ENCODE measurements at places on chromosomes 4 and X. TPM values are rescaled to one million over a fixed set of nuclear protein-coding genes. Genes with fewer than 3 reads are reported as not detected.

DNA sequence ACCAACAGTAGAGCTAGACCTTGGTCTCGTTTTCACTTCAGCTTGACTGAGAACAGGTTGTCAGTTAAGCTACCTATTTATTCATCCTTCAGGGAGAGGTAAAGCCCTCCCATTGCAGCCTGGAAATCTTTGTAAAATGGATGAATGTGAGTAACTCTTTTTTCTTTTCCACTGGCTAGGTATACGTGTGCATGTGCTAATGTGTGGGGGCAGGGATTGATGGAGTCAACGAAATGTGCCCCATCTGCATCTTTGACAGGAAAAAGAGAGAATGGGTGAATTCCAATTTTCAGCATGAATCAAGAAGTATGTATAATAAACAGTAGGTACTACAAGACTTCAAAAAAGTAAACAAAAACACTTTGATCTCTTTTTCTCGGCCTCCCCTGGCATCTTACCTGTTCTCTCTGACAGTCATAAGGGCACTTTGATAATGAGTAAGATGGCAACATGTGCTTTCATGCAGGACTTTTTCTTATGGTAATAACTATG is at the start of gene IL21:
Gene IL21, minus strand, starts transcription at position 51 of the 492 bp plus-strand sequence. CDS start 55 bp downstream, outside the sequence.
- DNase-seq = no peak
- peaks cover 45% of the 10 kb centered on the region for H3K27me3 ChIP-seq
- H3K4me1 ChIP-seq = no peaks in the 10 kb centered on the region
- no peaks in the 10 kb centered on the region for H3K36me3 ChIP-seq
- H3K27ac ChIP-seq = no peak within 1 kb of the TSS

GRCh38 chr4:179880756-179881155 is 2362.4 kb upstream of the TENM3 start:
- H3K36me3 ChIP-seq = no peaks in the 10 kb centered on the region
- H3K27ac ChIP-seq = no peak overlapping the region
- no peak overlapping the region for H3K4me3 ChIP-seq
- no peaks in the 10 kb centered on the region for H3K27me3 ChIP-seq

GRCh38 chr4:61294936-61295335 is 94.8 kb downstream of the ADGRL3 start:
- H3K4me1 ChIP-seq = no peaks in the 10 kb centered on the region
- DNase-seq = no peak
- no peaks in the 10 kb centered on the region for H3K36me3 ChIP-seq
- no peak overlapping the region for H3K27ac ChIP-seq

DNA sequence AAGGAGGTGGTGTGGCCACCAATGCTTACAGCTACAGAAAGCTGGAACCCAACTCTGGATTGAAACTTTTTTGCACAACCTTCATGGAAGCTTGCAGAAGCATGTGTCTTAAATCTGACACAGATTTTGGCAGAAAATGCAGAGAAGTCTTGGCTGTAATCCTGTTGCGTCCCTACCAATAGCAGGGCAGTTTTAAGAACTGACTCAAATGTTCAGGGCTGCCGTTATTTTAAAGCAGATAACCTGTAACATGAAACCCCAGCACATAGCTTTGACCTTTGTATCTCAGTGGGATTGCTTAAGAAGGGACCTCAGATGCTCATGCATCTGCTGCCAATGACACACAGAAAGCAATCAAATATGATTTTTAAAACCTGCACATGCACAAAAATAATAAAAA is at the start of gene VEGFD:
Gene VEGFD, minus strand, starts transcription at position 110 of the 400 bp plus-strand sequence. CDS start 467 bp downstream, outside the sequence.
- H3K36me3 ChIP-seq = peaks cover 4% of the 10 kb centered on the region
- H3K27ac ChIP-seq = no peak within 1 kb of the TSS

DNA sequence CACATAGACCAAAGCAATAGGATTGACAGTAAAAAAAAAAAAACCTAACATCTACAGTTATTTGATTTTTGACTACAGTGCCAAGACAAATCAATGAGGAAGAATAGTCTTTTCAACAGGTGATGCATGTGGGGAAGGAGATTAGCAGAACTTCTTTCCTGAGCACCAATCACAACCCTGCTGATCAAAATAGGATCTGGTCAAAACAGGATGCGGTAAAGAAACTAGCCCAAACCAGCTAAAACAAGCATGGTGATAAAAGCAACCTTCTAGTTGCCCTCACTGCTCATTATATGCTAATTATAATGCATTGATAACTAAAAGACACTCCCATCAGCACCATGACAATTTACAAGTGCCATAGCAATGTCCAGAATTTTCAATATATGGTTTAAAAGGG is 667.5 kb downstream of the GRXCR1 start:
- no peak for DNase-seq
- H3K27ac ChIP-seq = no peak overlapping the region
- H3K36me3 ChIP-seq = no peaks in the 10 kb centered on the region
- H3K4me3 ChIP-seq = no peak overlapping the region
- no peaks in the 10 kb centered on the region for H3K27me3 ChIP-seq

DNA sequence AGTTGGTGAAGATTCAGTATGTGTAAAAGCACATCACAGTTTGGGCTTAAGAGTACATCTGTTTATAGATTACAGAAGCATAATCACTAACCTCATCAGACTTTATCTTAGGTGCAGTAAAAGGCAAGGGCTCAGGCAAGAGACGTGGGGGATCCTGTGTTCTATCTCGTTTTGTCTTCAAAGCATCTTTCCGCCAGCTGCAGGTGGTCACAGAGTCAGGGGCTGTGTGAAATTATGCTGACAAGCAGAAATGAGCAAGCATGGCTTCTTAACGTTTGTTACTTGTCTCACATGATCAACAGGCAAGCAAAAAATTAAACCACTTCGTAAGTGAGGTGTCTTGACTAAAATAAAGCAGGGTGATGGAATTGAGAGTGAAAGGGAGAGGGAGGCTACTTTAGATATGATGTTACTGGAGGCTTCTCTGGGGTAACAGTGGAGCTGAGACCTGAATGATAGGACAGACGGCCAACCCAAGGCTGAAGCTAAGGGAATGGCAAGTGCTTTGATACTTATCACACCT is 1.4 kb upstream of the TEC start:
- no peak for DNase-seq
- peaks cover 28% of the 10 kb centered on the region for H3K27me3 ChIP-seq
- H3K36me3 ChIP-seq = no peaks in the 10 kb centered on the region
- H3K4me1 ChIP-seq = peaks cover 3% of the 10 kb centered on the region
- no peak overlapping the region for H3K27ac ChIP-seq

GRCh38 chr4:175953960-175954521 is 111.6 kb upstream of the WDR17 start:
- H3K4me1 ChIP-seq = no peaks in the 10 kb centered on the region
- no peak overlapping the region for H3K4me3 ChIP-seq
- H3K36me3 ChIP-seq = no peaks in the 10 kb centered on the region
- H3K27me3 ChIP-seq = peaks cover 18% of the 10 kb centered on the region

GRCh38 chr4:11534623-11535302 is 106.1 kb upstream of the HS3ST1 start:
- no peak for DNase-seq
- no peaks in the 10 kb centered on the region for H3K36me3 ChIP-seq
- H3K27ac ChIP-seq = no peak overlapping the region
- no peak overlapping the region for H3K4me3 ChIP-seq

- no peak for DNase-seq
- H3K4me1 ChIP-seq = peaks cover 24% of the 10 kb centered on the region
- no peaks in the 10 kb centered on the region for H3K36me3 ChIP-seq
- H3K27ac ChIP-seq = no peak within 1 kb of the TSS
These were observed at the start of gene NMU for GRCh38 chr4:55635741-55636655. Gene NMU (minus strand): TSS chr4:55636298. CDS start chr4:55636192, 106 bp downstream.

DNA sequence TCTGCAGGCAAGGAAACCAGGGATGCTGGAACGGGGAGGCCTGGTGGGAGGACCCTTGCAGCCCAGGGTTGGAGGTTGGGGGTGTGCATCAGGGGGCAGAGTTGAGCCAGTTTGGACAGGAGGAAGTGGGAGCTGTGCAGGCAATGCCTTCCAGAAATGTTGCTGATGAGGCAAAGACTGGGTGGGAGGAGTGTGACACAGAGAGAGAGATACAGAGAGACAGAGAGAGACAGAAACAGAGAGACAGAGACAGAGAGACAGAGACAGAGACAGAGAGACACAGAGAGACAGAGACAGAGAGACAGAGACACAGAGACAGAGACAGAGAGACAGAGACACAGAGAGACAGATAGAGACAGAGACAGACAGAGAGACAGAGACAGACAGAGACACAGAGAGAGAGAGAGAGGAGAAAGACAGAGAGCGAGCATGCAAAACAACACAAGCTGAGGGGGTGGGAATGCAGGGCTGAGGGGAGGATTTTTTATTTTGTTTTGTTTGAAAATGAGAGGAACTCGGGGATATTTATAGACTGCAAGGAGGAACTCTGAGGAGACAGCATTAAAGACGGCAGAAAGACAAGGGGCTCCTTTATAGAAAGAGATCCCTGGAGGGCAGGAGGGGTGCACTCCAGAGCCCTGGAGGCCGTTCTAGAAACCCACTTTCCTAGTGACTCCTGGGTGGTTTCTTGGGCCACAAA is 1.9 kb upstream of the HAUS3 start:
- H3K4me3 ChIP-seq = peak overlapping the region; percentile 39
- peaks cover 45% of the 10 kb centered on the region for H3K4me1 ChIP-seq
- DNase-seq = no peak
- H3K36me3 ChIP-seq = peaks cover 4% of the 10 kb centered on the region
- H3K27ac ChIP-seq = peak overlapping the region; percentile 45

DNA sequence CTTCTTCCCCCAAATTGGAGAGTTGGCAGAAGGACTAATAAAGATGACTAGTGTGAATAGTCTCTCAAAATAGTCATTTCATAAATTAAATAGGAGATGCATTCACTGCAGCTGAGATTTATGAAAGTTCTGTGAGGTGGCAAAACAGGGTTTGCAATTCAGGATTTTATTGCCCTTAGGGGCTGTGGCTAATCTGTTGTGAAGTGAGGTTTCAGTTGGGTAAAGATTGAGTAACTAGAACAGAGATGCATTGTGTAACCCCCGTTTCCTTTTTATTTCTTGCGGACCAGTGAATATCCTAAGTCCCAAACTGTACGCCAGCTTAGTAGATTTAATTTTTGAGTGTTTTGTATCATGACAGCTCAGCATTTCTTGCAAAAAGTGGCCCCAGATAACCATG is 16.2 kb upstream of the SCRG1 start:
- no peaks in the 10 kb centered on the region for H3K27me3 ChIP-seq
- no peaks in the 10 kb centered on the region for H3K4me1 ChIP-seq
- H3K27ac ChIP-seq = no peak overlapping the region
- no peak for DNase-seq

- H3K27ac ChIP-seq = no peak overlapping the region
- DNase-seq = no peak
- no peaks in the 10 kb centered on the region for H3K4me1 ChIP-seq
- no peaks in the 10 kb centered on the region for H3K36me3 ChIP-seq
- H3K27me3 ChIP-seq = peaks cover 8% of the 10 kb centered on the region
- H3K4me3 ChIP-seq = no peak overlapping the region
These were observed 207.3 kb upstream of the CENPE start for GRCh38 chr4:103405415-103405814.

DNA sequence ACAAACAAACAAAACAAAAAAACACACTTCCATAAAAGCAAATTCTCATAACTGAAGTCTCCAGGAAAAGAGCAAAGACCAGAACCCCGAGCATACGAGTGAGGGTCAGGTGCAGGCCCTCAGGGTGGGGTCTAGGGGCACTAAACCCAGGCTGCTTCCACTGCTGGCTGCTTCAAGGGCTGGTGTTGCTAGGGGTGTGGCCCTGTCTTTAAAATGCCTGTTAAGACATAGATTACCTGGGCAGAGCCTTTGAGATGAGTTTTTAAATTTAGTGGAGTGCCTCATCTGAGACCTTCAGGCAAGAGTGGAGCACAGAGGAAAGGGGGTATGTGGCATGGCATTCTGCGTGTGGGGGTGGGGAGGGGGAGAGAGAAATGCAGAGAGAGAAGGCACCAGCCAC is 87.0 kb downstream of the FHDC1 start:
- H3K27me3 ChIP-seq = no peaks in the 10 kb centered on the region
- no peak for DNase-seq
- H3K36me3 ChIP-seq = no peaks in the 10 kb centered on the region
- no peak overlapping the region for H3K27ac ChIP-seq
- no peak overlapping the region for H3K4me3 ChIP-seq

- peaks cover 32% of the 10 kb centered on the region for H3K4me1 ChIP-seq
- H3K36me3 ChIP-seq = peaks cover 23% of the 10 kb centered on the region
- H3K4me3 ChIP-seq = peak overlapping the region; percentile 99
- peaks cover 16% of the 10 kb centered on the region for H3K27me3 ChIP-seq
- no peak for DNase-seq
- peak overlapping the region; percentile 100 for H3K27ac ChIP-seq
These were observed 630 bp downstream of the SMARCA5 start for GRCh38 chr4:143514169-143514495.

DNA sequence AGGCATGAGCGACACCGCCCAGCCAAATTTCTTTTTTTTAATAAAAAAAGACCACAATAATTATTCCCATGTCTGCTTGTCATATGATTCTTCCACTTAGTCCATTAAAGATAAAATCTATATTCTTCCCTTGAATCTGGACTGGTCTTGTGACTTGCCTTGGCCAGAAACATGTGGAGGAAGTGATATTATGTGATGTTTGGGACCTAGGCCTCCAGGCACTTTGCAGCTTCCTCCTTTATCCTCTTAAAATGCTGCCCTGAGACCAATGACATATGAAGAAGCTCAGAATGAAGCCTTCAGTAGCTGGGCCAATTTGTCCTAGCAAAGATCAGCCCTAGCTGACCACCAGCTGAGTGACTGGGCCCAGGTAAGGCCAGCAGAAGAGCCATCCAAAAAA is 250.0 kb downstream of the INPP4B start:
- no peak overlapping the region for H3K27ac ChIP-seq
- no peak overlapping the region for H3K4me3 ChIP-seq
- H3K4me1 ChIP-seq = no peaks in the 10 kb centered on the region
- DNase-seq = no peak

DNA sequence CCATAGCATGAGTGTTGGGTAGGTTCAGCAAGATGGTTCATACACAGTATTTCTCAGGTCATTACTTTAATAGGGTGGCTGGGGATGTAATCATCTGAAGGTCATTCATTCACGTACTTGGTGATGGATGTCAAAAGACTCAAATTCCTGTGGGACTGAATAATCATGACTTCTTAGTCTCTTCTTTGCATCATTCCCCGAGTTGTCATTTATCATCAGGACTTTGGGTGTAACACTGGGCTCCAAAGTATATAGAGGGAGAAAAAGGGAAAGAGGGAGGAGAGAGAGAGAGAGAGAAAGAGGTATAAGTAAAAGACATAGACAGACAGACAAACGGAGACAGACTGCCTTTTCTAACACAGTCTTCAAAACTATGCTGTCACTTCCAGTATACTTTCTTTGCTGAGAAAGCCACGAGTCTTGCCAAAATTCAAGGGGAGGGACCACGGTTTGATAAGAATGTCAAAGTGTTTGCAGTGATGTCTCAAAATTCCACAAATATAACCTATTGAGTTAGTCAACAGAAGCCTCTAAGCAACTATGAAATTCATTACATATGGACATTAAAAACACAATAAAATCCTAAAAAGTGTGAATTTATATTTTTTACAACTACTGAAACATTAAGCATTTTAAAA is 55.9 kb downstream of the UGT2A3 start:
- peaks cover 2% of the 10 kb centered on the region for H3K27me3 ChIP-seq
- no peak overlapping the region for H3K27ac ChIP-seq
- no peak overlapping the region for H3K4me3 ChIP-seq
- H3K4me1 ChIP-seq = no peaks in the 10 kb centered on the region
- no peaks in the 10 kb centered on the region for H3K36me3 ChIP-seq

Gene BST1
- 0.54 TPM for total RNA-seq

Gene ODAPH
- not detected for total RNA-seq

Gene NRK
- 5.5 TPM for total RNA-seq

Gene SUPT20HL2
- not detected for total RNA-seq

Gene GJB1
- not detected for total RNA-seq

Gene PF4V1
- 0.78 TPM for total RNA-seq

Gene FRMD7
- 0.44 TPM for total RNA-seq

Gene CTSO
- 10.0 TPM for total RNA-seq

Gene EMCN
- 3.3 TPM for total RNA-seq
